Right lobe of liver (tissue), 6 donors: ENCODE measurements at places on chromosomes 2 and 18. TPM values are rescaled to one million over a fixed set of nuclear protein-coding genes. Genes with fewer than 3 reads are reported as not detected.

DNA sequence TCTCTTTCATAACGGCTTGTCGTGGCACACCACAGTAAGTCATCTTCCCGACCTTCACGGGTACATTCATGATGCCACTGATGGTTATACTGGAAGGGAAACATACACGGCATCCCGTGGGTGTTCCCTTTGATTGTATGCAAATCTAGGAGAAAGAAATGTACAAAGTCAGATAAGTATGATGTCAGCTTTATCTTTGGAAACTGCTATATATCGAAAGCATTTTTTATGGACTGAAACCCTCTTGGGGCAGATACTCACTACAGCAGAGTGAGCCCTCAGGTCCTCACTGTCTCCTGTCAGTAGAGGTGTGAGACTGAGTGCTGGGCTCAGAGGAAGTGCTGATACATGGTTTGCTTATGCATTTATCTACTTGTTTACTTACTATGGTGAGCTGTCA, 20.4 kb downstream of the PLA2R1 start:
- no peak for DNase-seq

GRCh38 chr2:232458661-232459418, 2.9 kb downstream of the ALPI start:
- peak; percentile 44 for DNase-seq

- DNase-seq: no peak
Observed at GRCh38 chr2:235045336-235045972, 93.6 kb downstream of the SH3BP4 start.

GRCh38 chr2:218809515-218809914, 22.1 kb downstream of the PRKAG3 start:
- no peak for DNase-seq

- no peak for DNase-seq
Observed at GRCh38 chr2:8567469-8568260, 114.2 kb upstream of the ID2 start.

DNA sequence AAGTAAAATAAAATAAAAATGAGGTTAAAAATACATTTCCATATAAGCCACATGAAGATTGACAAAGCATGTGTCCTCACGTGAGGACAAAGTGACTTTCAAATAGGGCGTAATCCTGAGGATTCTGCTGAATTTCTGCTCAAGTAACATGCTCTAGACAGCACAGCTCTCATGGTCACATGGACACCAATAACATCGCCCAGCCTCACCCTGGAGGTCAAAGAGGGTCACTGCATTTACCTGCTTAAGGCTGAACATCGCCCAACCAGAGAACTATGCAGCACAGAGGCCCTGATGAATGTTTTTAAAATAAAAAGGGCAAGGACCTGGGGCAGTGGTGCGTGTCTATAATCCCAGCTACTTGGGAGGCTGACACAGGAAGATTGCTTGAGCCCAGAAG, 30.2 kb downstream of the TGFBRAP1 start:
- no peak for DNase-seq

GRCh38 chr18:51051105-51051712, 21.2 kb downstream of the SMAD4 start:
- DNase-seq: no peak

Gene MEP1B
- 1.7 TPM for total RNA-seq

- DNase-seq: no peak
Observed at GRCh38 chr18:44921974-44922373, 241.3 kb downstream of the SETBP1 start.

DNA sequence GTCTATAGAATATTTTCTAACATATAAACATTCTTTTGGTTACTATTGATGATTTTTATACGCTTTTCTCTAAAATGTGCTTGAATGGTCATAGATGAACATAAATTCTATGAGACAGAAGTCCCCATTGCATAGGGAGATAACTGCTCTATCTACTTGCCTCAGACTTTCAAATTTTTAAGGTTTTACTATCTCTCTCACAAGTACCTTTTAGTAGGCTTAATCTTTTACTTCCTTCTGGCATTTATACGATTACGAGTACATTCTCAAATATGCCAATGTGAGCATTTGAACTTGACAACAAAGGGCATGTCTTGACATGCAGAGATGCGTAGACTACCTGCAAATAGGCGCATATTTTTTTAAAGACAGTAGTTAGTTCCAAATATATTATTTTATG, 935.9 kb upstream of the LRATD1 start:
- DNase-seq: no peak

- no peak for DNase-seq
Observed at GRCh38 chr2:69608109-69608508, 35.4 kb downstream of the AAK1 start.

Gene TLX2
- not detected for total RNA-seq

- no peak for DNase-seq
Observed at GRCh38 chr18:65606551-65607130, 144.2 kb upstream of the CDH7 start.

GRCh38 chr2:71206271-71206670, 20.6 kb downstream of the PAIP2B start:
- peak; percentile 50 for DNase-seq

DNA sequence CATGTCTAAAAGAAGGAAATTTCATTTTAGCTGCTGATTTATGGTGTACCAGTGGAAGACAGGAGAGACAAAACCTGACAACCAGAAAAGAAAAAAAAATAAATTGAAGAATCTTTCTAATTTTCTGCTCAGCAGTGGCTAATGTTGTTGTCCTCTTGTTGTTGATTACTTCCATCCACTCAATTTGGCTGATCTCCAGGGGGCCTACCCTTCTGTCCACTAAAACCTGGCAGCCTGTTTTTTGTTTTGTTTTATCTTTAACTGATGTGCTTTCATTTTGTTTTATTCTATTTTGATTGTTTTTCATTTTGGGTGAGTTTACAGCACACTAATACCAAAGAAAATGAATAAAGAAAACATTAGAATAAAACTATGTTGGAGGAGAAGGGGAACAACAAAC, 27.4 kb downstream of the TFPI start:
- DNase-seq: no peak

Gene ALPG
- not detected for total RNA-seq

DNA sequence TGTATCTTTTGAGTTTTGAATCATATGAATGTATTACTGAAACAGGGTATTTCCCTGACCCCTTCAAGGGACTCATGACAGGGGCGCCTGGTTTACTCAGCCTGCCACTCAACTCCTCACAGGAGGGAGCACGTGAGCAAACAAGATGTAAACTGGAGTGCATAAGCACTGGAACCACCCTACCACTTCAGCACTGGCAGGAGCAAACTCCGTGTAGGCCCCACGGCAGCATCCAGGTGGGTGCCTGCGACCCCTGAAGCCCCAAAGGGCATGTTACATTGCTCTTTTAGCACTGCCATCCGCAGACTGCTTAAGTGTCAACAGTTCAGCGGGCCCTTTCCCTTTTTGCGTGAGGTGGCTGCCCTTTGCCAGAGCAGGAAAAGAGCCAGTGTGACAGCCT, 8.2 kb upstream of the DAPL1 start:
- no peak for DNase-seq

Gene CABYR
- 0.31 TPM for total RNA-seq

DNA sequence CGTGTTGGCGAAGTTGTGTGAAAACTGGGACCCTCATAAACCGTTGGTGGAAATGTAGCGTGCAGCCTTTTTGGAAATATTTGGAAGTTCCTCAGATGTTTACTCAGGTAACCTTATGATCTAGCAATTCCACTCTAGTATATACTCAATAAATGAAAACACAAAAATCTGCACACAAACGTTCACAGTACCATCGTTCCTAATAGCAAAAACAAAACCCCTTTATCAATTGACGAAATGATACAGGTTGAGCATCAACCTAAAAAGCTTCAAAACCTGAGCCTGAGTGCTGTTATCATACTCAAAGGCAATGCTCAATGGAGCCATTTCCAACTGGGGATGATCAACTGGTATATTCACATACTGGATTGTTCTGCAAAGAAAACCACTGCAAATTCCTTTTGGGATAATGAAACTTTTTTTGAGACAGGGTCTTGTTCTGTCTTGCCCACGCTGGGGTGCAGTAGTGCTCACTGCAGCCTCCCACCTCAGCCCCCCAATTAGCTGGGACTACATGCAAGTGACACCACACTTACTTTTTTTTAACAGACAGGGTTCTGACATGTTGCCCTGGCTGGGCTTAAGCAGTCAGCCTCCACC, 777 bp upstream of the C18orf32 start:
- DNase-seq: no peak

DNA sequence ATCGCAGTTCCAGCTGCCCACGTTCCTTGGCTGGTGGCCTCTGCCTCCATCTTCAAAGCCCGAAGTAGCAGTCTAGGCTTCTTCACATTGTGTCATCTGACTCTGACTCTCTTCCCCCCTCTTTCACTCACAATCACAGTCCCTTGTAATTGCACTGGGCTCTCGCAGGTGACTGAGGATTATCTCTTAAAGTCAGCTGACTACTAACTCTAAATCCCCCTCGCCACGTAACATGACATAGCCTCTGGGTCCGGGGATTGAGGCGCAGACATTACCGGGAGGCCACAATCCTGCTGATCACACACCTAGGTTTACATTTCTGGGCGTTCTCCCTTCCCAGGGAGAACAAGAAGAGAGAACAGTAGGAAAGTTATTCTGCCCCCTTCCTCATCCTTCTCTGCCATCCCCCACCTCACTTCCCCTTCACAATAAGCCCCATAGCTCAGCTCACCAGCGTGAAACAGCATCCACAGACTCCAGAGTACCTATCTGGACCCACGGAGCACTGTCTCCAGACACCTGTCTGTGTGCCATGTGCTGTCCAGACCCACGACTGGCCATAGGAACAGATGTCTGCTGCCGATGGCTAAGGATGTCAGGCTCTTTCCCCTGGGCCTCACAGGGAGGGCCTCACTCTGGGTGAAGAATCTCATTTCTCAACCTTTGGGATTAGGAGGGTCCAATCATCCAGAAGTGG, 64.3 kb upstream of the FZD7 start:
- DNase-seq: no peak

Gene UGT1A9
- total RNA-seq: 107 TPM

DNA sequence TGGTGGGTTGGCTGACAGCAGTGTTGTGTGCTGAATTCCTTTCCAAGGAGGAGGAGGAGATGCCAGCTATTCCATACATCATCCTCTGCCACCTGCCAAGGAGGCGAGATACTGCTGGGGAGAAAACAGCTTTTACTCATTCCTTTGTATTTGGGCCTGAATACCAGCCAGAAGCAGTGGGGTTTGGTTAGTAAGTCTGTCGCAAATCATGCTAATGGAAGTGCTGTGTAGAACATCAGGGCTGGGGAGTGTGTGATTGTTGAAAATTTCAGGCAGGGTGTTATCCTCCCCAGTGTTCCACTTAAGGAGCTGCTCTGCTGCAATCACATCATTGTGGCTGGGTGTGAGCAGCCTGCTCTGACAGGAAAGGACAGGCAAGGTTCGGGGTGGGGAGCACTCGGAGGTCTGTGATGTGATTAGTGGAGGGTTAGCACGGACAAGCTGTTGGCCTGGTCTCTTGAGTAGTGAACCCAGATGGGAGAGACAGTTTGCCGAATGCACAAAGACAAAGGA, 128.2 kb upstream of the DLX2 start:
- DNase-seq: no peak

GRCh38 chr2:238573065-238573778, 146.5 kb downstream of the ASB1 start:
- DNase-seq: peak; percentile 45

Gene CAPN14
- not detected for total RNA-seq

- DNase-seq: no peak
Observed at GRCh38 chr2:65429786-65430602, 2.4 kb downstream of the SPRED2 start.

GRCh38 chr2:32918774-32919173, 28.0 kb upstream of the LTBP1 start:
- no peak for DNase-seq

Gene RESP18
- total RNA-seq: not detected

GRCh38 chr2:125562924-125563323, 1093.0 kb upstream of the GYPC start:
- DNase-seq: no peak

- DNase-seq: no peak
Observed at GRCh38 chr2:7913974-7914373, 767.9 kb upstream of the ID2 start.

DNA sequence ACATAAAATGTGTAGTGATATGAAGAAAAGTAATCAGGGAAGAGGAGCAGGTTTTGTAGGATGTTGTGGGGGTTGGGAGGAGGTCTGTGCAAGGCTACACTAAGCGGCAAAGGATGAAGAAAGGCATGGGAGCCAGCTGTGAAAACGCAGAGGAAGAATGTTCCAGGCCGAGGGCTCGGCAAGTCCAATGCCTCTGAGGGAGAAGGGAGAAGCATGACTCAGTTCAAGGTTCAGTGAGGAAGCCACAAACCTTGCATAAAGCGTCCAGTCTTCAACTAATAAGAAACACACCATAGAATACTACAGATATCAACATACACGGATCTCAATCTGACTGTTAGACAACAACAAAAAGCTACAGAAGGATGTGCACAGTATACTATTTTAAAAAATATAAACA, 16.2 kb downstream of the EPB41L3 start:
- DNase-seq: no peak

DNA sequence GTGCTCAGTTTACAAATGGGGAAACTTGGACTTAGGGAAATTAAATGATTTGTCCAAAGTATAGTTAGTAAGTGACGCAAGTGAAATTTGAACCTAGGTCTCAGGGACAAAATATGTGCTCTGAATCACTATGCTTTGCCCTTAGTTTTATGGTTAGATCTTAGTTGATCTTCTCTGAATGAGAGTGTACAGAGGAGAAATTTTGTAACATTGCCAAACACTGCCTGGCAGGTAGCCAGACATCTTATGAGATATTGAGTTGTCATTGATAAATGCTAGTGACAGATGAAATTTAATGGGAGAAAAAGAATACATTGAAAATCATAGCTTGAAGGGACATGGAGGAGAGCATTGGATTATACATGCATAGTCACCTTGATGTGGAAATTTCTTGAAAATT, 91.4 kb downstream of the GALNT1 start:
- no peak for DNase-seq

Gene KCNK3
- total RNA-seq: 0.39 TPM

Gene POTEF
- total RNA-seq: not detected
